Hematopoietic multipotent progenitor cell treated with erythropoietin and hydrocortisone succinate and interleukin-3 and kit ligand, for 8 days (in vitro differentiated cells): ENCODE measurements at places on chromosomes 16 and 17.
A peak's percentile ranks its signal among the peaks of the same experiment; 100 is the strongest.

- no peak for DNase-seq
Observed at GRCh38 chr16:13811834-13812233, 108.1 kb upstream of the ERCC4 start.

- DNase-seq = no peak
Observed at GRCh38 chr17:61383689-61384201, 15.9 kb upstream of the TBX2 start.

DNA sequence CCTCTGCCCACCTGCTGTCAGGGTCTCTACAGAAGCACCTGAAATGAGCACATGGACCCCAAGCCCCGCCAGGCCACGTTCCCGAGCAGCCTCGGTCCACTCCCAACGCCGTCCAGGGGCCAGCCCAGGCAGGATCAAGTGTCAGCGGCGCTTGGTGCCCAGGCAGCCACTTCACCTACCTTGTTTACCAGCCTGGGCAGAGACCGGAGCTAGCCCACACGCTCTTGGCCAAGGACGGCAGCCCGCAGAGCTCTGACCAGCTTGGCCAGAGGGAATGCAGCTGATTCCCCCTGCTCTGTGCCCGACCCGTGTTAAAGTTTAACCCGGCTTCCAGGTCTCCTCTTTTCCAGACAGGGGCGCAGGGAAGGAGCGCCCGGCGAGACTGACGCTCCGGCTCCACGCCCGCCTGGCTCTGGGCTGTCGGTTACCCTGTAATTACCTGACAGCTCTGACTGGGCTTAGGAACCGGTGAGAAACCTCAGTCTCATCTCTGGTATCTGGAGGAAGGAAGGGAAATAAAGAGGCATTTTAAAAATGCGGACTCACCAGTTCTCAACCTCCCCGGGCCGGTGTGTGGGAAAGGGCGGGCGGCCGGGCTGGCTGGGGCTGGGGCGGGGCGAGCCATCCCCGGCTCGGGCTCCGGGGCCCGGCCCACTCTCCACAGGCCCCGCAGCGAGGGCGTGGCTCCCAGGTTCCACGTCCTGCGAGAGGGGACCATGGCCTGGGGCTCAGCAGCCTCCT, 4.6 kb downstream of the KIFC3 start:
- no peak for DNase-seq

GRCh38 chr17:27940503-27941428, 47.6 kb upstream of the LYRM9 start:
- DNase-seq = no peak

- peak; percentile 55 for DNase-seq
Observed at GRCh38 chr17:40564883-40565768, at the start of gene CCR7. CCR7 (minus strand) TSS chr17:40565472; CDS start chr17:40565409, 63 bp downstream.

DNA sequence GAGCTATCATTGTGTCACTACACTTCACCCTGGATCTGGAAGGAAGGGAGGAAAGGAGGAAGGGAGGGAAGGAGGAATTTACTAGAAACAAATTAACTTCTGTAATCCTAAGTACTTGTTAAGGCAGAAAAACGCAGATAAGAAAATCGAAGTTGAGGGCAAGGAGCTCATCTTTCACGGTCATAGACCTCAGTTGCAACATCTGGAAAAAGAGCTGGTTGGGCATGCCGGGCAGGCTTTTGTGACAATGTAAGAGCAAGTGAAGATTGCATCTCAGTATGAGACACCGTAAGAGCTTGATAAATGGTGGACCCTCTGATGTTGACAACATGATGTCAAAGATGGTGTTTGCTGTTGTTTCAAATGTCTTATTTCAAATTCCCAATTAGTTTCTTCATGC, 721.5 kb downstream of the MAF start:
- no peak for DNase-seq

GRCh38 chr16:75143941-75144340, 4.4 kb upstream of the ZFP1 start:
- no peak for DNase-seq

DNA sequence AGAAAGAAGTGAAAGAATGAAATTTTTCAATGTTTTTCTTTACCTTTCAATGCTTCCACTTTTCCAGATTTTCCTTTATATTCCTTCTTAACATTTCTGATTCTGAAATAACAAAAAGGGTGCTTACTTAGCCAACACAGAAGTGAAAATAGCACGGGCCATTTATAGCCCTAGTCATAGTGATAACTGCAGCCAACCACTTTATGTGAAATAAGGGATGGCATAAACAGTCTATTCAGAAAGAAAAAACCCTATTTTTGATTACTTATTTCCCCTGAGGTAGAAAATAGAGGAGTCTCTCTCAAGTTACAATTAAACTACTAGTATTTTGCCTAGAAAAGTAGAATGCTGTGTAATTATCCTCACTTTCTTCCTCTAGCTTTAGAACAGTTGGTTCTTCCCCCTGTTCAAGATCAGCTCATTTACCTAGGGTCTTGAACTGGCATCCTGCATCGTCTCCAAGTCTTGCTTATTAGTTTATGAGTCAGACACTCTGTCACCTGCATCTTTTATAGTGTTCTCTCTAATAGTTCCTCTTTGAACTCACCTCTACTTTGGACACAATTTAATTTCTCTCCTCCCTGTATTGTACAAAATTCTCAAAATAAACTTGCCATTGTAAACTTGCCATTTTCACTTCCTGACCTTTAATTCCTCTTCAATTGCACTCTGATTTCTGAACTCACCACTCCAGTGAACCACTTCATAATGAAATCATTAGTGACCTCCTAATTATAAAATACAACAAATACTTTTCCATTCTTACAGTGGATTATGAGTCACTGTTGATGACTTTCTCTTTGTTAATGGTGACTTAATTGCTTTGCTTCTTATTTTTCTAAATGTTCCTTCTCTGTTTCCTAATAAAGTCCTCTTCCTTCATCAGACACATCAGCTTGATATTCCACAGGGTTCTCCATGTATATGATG, 23.6 kb downstream of the ABCA6 start:
- no peak for DNase-seq

GRCh38 chr16:23172994-23173393, 9.6 kb upstream of the SCNN1G start:
- no peak for DNase-seq

DNA sequence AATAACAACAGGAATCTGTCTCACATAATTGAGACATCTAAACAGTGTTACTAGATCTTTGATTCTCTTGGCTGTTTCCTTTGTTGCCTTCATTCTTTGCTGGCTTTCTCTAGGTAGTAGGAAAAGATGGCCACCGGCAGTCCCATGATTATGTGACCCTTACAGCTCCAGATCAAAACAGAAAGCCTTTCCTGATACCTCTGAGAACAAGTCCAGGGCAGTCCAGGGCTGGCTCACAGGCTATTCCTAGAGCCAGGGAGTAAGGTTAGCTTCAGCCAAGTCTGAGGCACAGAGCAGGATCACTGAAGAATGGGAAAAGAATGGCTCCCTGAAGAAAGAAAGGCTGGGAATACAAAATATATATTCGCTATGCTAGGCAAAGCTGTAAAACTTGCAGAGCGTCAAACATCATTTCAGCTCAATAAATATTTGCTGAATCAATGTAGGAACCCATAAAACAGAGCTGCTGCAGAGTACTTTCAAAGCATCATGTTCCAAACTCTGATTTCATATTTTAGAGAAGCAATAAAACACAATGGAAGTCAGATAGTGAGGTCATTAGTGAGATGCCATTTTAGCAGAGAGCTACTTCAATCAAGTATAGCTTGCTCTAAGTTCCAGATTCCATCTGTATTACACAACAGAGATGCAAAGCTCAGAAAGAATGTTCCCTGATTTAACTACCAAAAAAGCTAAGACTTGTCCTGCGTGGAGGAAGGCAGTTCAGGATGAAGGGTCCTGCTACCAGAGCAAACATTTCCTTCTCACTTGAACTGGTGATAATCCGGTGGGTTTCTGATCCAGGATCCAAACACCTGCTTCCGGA, 23.4 kb downstream of the ADAT1 start:
- no peak for DNase-seq

GRCh38 chr16:27384425-27384824, 17.5 kb upstream of the IL21R start:
- DNase-seq = no peak

GRCh38 chr16:51440131-51440889, 289.2 kb upstream of the SALL1 start:
- no peak for DNase-seq

GRCh38 chr16:11328172-11329070, 16.8 kb upstream of the RMI2 start:
- DNase-seq = no peak

- DNase-seq = no peak
Observed at GRCh38 chr17:44645341-44645740, 10.9 kb upstream of the MEIOC start.

DNA sequence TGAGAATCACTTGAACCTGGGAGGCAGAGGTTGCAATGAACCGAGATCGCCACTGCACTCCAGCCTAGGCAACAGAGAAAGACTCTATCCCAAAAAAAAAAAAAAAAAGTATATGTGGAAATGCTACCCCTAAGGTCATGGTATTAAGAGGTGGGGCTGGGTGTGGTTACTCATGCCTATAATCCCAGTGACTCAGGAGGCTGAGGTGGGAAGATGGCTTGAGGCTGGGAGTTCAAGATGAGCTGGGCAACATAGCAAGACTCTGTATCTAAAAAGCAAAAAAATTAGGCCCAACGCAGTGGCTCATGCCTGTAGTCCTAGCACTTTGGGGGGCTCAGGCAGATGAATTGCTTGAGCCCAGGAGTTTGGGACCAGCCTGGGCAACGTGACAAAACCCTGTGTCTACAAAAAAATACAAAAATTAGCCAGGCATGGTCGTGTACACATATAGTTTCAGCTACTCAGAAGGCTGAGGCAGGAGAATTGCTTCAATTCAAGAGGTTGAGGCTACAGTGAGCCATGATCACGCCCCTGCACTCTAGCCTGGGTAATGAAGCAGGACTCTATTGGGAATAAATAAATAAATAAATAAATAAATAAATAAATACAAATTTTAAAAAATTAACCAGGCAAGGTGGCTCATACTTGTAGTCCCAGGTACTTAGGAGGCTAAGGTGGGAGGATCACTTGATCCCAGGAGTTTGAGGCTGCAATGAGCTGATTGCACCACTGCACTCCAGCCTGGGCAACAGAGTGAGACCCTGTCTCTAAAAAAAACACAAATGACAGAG, 32.3 kb upstream of the NUFIP2 start:
- DNase-seq = no peak

DNA sequence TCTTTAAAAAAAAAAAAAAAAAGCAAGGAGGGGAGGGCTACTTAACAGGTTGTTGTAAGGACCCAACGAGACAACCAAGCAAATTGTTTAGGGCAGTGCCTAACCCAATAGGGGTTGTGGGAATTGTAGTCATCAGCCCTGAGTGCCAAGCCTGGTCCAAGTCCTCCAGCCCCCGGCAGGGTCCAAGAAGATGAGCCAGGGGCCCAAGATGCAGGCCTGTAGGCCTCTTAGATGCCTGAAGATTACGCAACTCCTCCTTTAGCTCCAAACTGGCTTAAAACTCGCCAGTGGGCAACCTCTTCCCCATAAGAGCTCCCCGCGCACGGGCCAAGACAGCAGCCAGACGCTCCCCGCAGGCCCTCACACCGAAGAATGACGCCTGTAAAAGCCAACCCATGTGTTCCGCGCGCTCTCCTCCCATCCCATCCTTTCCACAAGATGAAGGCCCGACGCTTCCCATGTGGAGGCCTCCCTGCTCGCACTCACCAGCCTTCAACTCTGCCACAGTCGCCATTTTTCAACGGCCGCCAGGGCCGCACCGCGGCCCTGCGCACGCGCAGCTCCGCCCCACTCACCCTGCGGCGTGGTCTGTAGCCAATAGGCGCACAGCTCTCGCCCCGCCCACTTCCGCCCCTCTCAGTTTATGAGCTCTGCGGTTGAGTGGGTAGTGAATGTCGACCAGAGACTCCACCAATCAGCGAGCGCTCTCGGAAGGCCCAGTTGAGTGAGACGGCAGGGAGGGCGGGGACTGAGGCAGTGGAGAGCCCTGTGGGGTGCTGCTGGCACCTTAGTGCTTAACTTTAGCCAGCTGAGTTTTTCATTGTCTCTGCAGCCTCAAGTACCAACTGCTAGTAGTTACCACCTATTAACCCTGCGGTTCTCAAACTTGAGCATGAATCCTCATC, at the start of gene CEP20:
TSS of gene CEP20 (minus strand) at position 532 of the 905 bp plus-strand sequence. CDS start at position 514, 18 bp downstream.
- DNase-seq = peak; percentile 99

GRCh38 chr16:15834502-15834901, 22.3 kb downstream of the MYH11 start:
- DNase-seq = no peak

GRCh38 chr17:2591040-2591640, 2.3 kb upstream of the PAFAH1B1 start:
- no peak for DNase-seq

DNA sequence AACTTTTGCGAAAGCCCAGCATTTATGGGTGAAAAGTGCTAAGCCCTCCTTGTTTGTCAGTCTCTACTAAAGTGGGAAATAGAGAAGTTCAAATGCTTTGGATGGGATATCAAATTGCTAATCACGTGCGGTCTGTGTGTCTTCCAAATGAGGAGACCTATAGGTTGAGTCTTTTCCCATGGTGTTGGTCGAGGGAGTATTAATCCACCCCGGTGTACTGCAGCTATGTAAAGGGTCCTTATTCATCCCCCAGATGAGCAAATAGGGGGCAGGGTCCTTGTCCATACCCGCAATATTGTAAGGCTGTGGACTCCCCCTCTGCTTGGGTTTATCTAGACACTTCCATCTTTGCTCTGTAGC, 14.6 kb downstream of the KIAA0513 start:
- DNase-seq = no peak

GRCh38 chr17:80848449-80849102, 143.1 kb upstream of the CHMP6 start:
- no peak for DNase-seq

- DNase-seq = no peak
Observed at GRCh38 chr16:29318037-29318436, 88.5 kb downstream of the NPIPB11 start.

- peak; percentile 35 for DNase-seq
Observed at GRCh38 chr17:64128787-64129514, 993 bp downstream of the ERN1 start.

DNA sequence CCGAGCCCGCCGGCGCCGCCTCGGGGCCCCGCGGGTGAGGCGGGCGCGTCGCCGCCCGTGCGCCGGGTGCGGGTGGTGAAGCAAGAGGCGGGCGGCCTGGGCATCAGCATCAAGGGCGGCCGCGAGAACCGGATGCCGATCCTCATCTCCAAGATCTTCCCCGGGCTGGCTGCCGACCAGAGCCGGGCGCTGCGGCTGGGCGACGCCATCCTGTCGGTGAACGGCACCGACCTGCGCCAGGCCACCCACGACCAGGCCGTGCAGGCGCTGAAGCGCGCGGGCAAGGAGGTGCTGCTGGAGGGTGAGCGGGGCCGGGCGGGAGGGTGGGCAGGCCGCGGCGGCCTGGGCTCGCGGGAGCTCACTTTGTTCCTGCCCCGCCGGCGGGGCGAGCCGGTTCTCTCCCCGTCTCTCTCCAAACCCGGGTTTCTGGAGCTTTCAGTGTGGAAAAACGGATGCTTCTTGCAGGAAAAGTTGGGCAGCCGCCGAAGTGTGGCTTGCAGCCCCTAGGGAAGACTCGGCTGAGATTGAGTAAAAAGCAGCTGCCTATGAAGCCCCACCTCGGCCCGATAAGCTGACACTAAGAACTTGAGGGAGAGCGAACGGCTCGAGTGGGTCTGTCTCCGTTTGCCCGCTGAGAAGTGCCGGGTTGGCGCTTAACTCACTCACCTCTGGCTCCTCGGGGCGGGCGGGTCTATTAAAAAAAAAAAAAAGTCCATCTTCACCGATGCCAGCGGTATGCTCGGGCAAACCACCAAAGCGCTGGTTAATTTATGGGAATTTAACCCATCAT, 677 bp downstream of the SNTB2 start:
- DNase-seq = peak; percentile 25
